ENCODE measurements at places on chromosomes 2 and 18.

GRCh38 chr2:127508631-127509034 lies 17.7 kb downstream of the IWS1 start:
- DNase-seq, result no peak

- no peak for DNase-seq
These were observed 784.7 kb upstream of the PIK3C3 start for GRCh38 chr18:41170346-41170745.

- no peak for DNase-seq
These were observed 20.5 kb upstream of the ITGB6 start for GRCh38 chr2:160220545-160221009.

DNA sequence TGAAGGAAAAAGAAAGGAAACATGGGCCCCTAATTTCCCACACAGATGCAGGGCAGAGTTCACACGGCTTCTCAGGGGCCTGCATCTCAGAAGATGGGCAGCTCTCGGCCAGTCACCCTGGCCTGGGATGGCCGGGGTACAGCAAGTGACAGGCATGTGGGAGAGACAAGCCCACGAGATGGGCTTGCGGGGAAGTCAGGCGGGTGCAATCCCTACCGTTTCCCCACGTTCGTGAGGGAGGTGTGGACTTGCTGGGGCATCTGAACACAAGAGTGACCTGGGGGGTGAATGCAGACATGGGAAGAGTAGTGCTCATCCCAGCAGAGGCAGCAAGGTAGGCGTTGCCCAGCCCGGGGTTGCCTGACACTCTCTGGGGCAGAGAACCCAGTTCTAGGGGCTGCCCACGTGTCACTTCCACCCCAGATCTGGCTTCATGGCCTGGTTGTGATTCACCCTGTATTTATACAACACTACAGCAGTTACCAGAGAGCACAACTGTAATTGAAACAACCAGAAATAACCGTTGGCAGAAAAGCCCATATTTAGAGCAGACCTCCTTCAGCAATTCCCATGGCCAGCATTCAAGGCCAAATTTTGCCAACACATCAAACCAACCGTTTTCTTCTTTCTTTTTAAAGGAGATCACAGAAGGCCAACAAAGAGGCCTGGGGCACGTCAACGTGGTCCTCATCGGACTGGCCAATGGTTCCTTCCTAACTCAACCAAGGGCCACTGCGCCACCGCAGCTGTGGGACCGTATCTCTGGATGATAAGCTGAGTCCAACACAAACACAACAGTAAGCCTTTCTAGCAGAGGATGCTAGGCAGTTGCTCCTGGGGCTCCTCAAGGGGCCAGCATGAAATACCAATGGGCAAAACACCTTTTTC lies 58.4 kb downstream of the PARD6G start:
- DNase-seq, result no peak

- DNase-seq, result no peak
These were observed 58.6 kb downstream of the RELCH start for GRCh38 chr18:62245699-62246098.

DNA sequence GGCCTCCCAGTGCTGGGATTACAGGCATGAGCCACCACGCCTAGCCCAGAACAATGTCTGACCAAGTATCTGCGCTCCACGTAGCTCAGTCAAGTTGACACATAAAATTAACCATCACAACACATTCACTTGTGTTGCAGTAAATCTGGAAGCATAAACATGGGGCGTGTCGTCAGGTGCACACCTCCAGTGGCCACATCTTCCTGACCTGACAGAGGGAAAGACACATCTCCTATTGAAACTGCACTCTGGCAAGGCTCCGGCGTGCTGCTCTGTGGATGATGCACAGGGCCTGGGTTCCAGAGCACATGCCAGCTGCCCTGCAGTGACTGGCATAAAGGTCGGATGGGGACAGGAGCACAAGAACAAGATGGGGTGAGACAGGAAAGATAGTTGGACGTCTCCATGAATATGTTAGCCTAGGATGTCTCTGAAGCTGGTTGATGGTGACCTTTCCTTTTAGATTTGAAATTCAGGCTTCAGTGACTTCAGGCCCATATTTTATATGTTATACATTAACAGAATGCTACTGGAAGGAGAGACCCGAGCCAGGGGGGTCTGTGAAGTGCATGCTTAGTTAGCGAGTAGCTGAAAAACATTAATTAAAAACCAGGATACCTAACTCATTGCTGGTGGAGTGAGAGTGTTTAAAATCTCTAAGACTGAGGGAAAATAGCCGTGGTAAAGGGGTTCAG lies 10.9 kb downstream of the IMPA2 start:
- DNase-seq, result no peak

DNA sequence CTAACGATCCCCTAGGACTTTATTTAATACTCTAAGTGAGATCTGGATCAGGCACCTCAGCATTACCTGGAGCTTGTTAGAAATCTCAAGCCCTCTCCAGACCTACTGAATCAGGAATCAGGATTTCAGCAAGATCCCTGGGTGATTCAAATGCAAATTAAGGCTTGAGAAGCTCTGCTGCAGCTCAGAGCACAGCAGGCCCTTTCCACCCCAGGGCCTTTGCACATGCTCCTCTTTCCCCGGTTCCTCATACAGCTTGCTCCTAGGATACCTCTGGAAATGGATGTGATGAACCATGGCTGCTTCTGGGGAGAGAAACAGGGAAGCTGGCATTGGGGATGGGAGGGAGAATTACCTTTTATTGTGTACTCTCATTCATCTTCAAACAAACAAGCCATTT lies 40.3 kb upstream of the MGAT4A start:
- DNase-seq, result no peak

DNA sequence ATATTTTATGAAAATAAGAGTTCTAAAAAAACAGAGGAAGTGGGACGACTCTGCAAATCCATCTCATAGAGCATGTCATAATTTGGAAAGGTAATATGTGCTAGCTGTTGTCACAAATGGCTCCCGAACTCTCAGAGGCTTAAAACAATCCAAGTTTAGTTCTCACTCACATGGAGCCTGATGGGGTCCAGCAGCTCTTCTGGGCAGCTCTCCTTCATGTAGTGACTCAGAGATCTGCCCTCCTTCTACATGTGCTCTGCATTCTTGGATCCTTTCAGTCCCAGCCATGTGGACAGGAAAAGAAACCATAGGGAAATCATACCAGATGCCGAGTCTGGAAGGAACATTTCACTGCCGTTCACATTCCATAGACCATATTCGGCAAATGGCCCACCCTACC lies 180.1 kb upstream of the APCDD1 start:
- DNase-seq, result no peak

DNA sequence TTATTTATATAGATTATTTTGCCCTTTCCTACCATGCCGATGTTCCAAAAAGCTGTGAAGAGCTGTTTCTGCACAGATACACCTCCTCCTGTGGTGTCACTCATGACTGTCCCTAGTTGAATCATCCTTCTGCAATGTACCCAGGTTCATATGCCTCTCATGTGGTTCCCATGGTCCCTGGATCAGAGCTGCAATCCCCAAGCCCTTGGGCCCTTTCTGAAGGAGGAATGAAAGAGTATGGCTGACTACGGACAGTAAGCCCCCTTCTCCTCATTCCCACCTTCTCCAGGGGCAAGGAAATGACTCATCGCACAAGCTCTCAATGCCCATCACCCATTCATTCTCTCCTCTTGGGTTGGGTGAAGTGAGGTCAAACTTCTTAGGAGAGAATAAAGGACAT lies 63.9 kb upstream of the ACVR1 start:
- no peak for DNase-seq

DNA sequence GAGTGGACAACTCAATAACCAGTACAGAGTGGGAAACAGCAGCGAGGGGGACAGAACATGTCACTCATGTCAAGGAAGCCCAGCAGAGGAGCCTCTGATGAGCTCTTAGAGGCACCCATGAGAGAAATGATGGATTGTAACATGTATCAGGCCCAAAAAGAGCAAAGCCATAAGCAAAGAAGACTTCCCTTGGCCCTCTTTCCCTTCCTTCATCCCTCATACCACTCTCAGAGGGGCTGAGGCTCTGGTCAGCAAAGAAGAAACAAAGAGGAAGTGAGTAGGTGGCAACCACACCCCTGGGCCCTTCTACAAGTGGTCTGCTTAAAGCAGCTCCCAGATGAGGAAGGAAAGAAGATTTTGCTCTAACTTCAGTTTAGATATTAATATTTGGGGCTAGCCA lies 112.8 kb downstream of the CDC42EP3 start:
- DNase-seq, result no peak

DNA sequence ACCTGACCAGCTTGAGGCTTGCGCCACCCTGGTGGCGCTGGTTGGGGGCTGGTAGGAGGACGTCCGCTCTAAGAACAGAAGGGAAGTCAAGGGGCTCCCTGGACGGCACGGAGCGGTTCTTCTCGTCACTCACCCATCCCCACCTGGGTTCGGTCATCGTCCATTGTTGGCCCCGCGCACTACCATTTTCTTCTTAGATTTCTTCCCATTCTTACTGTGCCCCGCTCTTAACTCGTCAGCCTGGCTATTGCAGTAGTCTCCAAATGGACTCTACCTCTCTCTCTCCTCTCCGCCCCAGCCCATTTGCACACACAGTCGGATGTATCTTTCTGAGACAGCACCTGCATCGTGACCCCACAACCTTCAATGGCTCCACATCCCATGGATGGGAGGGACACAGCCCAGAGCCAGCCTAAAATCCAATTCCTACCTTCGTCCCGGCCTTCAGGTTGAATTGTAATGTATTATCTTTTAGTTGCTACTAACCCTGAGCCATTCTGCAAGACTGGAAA lies 814 bp upstream of the RAB1A start:
- no peak for DNase-seq

DNA sequence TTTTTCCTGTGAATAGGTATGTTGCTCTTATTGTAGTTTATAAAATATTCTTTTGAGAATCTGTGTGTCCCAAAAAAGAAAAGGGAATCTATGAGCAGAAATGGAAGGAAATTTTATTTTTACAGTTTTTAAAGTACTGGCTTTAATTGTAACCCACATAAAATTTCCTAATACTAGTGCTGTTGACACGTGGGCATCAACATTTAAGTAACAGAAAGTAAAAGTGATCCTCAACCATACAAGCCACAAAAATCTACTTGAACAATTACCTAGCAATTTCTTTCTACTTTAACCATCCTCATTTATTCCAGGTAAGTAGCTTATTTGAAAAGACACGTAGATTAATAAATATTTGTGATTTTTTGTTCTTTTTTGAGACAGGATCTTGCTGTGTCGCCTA lies 62.0 kb downstream of the MAP3K20 start:
- no peak for DNase-seq

- DNase-seq, result no peak
These were observed 80.1 kb downstream of the EML4 start for GRCh38 chr2:42249284-42249683.

- DNase-seq, result no peak
These were observed 51.4 kb upstream of the SCN1A start for GRCh38 chr2:166179201-166179600.

DNA sequence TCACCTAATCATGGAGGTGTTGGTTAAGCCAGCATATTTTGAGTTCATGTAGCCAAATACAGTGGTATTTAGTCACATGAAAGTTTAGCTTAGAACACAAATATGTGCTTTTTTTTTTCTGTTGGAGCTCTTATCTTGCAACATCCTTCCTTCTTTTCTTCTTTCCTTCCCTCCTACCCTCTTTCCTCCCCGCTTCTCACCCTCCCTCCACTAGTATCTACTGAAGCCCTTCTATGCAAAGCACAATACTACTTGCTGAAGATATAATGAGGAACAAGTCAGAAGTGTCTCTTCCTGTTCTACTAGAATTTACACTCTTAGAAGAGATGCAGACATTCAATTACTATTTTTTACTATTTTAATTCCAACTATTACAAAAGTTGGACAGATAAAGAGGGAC lies 105.0 kb upstream of the ITGA4 start:
- DNase-seq, result no peak

DNA sequence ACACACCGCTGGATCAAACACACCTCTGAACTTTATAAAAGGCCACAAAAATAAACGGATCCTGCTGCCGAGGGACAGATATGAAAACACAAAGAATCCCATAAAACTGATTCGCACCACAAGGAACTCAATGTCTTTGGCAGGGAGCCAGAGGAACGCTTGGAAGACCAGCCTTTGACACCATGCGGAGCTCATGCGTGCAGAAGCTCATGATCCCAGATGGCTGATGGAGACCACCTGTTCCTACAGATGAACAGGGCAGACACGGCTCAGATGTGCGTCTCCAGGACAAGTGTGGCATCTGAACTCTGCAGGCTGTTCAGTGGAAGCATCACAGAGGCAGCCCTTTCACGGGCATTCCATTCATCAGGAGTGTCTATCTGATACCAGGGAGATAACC lies 24.9 kb downstream of the COPS9 start:
- no peak for DNase-seq
